ENCODE measurements at places on chromosomes 6 and 20.

GRCh38 chr6:65182681-65183080 is 524.3 kb downstream of the EYS start:
- DNase-seq = no peak

DNA sequence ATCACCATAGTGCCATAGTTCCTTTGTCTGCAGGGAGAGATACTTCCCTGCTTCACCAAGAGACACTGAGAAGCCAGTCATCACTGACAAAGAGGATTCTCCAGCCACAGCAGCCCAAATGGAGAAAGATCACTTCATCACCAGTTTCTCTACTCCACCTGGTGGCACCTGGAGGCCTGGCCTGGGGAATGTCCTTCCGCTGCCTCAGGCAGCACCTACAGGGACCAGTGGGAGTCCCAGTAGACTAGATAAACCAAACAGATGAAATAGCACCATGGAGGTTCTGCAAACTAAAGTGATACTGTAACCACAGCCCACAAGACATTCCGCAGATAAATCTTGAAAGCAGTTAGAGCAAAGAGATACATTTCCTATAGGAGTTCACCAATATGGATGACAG is 266.5 kb downstream of the C6orf118 start:
- no peak for DNase-seq

DNA sequence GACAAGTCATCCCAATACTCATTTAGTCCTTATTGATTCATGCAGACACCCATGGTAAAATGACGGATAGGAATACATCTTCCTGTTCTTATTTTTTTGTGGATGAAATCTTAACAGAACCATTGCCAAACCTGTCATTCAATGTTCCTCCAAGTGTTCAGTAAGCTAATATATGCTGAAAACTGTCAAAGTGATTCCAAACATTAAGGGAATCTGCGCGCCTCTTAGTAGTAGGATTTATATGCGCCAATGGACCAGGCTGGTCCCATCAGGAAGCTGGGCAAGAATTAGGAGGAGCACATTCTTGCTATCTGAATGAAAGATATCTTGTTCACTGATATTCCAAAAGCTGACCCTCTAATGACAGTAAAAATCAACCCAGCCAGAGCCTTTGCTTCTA is 168.9 kb upstream of the STMND1 start:
- DNase-seq = no peak

GRCh38 chr6:112311950-112312547 is 35.1 kb upstream of the RFPL4B start:
- no peak for DNase-seq

GRCh38 chr20:63217706-63218105 is 1.8 kb upstream of the YTHDF1 start:
- no peak for DNase-seq

- DNase-seq = no peak
Measured at GRCh38 chr6:131867744-131868143, 59.9 kb downstream of the ENPP1 start.

DNA sequence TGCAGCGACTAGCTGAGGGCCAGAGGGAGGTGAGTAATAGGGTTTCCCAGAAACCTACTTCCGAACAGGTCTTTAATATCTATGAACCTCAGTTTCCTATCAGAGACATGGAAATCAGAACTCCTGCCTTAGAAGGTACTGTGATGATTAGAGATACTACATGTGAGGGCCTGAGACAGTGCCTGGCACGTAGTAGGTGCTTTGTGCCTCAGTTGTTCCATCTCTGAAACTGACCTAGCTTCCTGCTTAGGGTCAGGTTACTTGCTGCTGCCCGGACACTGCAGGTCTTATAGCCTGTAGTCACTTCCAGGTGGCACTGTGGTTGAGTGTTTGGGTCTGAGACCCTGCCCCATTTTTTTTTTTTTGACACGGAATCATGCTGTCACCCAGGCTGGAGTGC is 20.9 kb downstream of the RAB44 start:
- DNase-seq = no peak

GRCh38 chr6:42710316-42710715 is 12.1 kb downstream of the PRPH2 start:
- no peak for DNase-seq

Data from H1 (cell line).